ENCODE measurements at places on chromosomes 16 and 17.
A peak's percentile ranks its signal among the peaks of the same experiment; 100 is the strongest.

- no peak for DNase-seq
Observed at GRCh38 chr17:19867329-19868078, at the start of gene ULK2. ULK2 (minus strand) TSS chr17:19867936; CDS start chr17:19867417, 519 bp downstream.

DNA sequence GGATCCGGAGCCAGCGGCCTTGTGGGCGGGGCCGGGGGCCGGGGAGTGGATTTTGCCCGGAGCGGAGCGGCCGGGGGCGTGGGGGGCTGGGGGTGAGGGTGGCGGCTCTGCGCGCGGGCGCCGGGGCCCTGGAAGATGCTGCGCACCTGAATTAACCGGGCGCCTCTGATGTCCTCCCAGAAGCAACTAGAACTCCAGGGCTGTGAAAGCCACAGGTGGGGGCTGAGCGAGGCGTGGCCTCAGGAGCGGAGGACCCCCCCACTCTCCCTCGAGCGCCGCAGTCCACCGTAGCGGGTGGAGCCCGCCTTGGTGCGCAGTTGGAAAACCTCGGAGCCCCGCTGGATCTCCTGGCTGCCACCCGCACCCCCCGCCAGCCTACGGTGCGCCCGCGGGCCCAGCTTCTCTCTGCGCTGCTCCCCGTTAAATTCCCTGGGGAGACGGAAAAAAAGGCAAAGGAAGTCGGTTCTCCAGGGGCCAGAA lies 549 bp downstream of the SLC26A11 start:
- no peak for DNase-seq

DNA sequence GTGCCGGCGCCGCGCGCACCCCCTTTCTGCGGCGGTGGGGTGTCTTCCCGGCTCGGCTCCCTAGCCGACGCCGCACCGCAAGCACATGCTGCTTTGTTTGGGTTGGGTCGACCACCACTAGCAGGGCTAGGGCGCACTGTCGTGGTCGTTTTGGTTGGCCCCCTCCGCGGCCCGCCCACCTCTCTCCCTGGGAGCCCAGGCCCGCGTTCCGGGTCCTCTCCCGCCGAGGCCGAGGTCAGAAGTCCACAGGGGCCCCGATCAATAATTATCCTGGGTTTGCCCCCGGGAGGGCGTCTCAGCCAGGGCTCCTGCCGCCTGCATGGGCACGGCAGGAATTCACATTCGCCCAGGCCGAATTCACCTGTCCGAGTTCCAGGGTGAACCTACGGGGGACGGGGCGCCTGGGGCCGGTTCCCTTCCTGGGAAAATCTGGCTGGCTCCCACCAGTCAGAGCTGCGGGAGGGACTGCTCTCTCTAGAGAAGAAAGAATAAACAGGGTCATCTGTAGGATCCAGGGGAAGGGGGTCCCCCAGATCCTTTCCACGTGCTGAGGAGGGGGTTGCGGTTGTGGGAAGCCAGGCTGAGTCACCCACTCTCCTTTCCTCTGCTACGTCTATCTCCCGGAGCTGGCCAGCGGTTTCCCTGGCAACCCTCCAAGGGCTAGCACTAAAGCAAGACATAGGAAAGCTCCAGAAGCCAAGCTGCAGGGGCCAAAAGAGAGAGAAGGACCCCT lies 584 bp upstream of the STAT5B start:
- DNase-seq = peak; percentile 38

- no peak for DNase-seq
Observed at GRCh38 chr17:77096570-77097214, 44.1 kb upstream of the SEC14L1 start.

DNA sequence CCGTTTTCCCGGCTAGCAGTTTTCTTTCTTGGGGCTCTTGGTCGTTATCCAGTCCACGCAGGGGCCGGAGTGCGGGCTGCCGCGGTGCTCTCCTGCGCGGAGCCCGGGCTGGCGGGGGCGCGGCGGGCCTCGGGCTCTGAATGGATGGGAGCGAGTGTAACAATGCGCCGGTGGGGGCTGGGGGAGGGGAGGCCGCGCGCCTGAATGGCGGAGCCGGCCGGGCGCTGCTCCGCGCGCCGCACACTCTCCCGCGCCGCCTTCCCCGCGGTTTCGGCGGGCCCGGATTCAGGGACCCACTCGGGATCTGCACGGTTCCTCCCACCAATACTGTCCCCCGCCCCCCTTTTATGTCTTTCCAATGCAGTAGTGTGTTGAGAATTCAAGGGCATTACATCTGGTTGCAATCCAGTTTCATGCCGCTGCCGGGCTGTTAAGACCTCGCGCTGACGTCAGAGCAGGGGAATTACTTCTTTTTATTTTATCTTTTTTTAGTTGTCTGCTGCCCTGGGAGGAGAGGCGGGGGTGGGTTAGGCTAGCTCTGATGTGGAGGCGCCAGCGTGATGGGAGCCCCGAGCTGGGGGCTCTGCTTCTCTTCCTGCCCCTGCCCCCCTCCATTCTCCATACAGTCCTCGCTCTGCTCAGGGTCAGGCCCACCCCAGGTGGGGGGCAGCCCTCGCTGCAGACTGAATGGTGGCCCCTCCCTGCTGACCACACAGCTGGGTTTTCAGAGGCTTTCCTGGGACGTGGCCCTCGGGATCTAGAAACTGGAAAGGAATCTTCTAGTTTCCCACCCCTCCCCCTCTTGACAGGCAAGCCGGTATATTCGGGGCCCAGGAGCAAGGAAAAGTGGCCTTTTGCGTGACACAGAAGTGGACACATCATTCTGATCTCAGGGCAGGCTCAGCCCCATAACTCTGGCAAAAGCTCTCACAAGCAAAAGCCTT lies 1.8 kb downstream of the RAI1 start:
- peak; percentile 34 for DNase-seq

- no peak for DNase-seq
Observed at GRCh38 chr17:22268912-22269220, 576.5 kb downstream of the KCNJ18 start.

Data from GDM1 (cell line).